ENCODE measurements at places on chromosomes 1 and 21.

DNA sequence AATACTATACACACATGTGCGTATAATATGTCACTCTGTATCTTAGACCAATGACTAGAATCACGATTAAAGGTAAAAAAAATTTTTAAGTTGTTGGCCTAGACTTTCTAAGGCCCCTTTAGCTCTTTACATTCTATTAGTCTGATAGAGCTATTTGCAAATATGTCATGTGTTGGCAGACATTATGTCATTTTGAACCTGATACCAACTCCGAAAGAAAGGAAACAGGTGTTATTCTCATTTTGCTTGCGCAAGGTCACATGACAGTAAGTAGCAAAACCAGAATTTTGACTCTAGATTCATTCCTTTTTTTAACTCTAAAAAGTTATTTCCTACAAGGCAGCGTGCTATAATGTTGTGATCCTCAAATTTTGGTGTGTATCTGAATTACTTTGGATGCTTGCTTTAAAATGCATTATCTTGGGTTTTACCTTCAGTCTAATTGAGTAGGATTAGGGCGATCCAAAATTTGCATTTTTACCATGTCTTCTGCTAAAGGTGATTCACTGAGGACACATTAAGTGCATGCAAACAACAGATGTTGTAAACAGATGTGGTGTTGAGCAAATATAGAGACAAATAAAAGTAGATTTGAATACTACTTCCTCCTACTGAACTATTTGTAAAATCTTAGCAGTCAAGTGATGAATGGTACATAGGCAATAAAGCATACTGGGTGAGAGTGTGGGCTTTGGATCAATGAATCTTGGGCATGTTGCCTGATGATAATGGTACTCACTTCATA is 63.5 kb upstream of the KIAA1614 start:
- H3K27ac ChIP-seq = no peak overlapping the region
- H3K4me1 ChIP-seq = peaks cover 5% of the 10 kb centered on the region
- no peaks in the 10 kb centered on the region for H3K27me3 ChIP-seq
- no peak overlapping the region for H3K4me3 ChIP-seq

GRCh38 chr21:38596264-38597042 is 98.2 kb upstream of the ERG start:
- no peaks in the 10 kb centered on the region for H3K4me1 ChIP-seq
- no peaks in the 10 kb centered on the region for H3K27me3 ChIP-seq
- no peak overlapping the region for H3K27ac ChIP-seq

DNA sequence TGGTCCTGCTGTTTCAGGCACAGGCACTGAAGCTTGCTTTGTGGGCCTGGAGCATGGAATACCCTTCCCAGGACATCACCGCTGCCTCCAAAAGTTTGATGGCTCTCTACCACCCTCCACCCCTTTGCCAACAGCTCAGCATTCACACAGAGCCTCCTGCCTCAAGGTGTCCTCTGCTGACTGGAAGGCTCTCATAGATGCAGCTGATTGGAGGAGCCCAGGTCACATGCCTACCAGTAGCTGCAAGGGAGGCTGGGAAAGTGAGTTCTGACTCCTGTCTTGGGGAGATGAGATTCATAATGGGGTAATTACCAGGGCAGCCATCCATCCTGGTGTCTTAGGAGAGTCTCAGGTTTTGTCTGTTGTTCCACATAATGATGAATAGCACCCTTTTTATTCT is 124.8 kb upstream of the GRIK3 start:
- no peak overlapping the region for H3K27ac ChIP-seq
- no peaks in the 10 kb centered on the region for H3K27me3 ChIP-seq
- DNase-seq = no peak
- H3K4me3 ChIP-seq = no peak overlapping the region
- H3K4me1 ChIP-seq = no peaks in the 10 kb centered on the region
- no peaks in the 10 kb centered on the region for H3K36me3 ChIP-seq

DNA sequence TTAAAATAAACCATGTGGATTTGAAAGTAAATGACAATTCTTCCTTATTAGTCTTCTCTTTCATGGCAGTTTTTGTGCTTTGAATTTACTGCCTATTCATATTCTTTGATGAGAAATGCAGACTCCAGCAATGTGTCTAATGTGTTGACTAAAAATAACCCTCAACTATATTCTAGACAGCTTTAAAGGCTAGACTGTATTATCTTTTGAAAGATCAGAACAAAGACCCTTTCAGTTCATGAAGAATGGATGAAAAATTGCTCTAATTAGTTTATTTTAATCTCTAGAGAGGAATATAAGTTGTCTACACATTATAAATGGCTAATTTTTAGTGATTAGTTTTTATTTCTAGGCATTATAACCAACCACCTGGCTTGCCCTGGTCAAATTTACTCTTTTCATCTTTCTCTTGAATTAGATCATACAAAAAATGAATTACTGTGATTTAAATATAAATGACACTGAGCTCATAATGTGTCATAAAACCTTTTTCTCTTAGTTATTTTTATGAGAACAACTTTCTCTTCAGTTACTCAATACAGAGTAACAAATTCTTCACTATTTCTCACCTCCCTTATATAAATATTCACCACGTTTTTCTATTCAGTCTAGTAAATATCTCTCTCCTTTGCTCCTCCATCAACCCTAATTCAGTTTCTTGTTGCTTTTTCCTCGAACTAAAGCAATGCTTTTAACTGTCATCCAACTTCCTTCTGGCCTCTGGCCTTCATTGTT is 428.5 kb upstream of the TMPRSS15 start:
- H3K4me3 ChIP-seq = no peak overlapping the region
- no peak for DNase-seq
- H3K27ac ChIP-seq = no peak overlapping the region
- no peaks in the 10 kb centered on the region for H3K4me1 ChIP-seq
- no peaks in the 10 kb centered on the region for H3K27me3 ChIP-seq

DNA sequence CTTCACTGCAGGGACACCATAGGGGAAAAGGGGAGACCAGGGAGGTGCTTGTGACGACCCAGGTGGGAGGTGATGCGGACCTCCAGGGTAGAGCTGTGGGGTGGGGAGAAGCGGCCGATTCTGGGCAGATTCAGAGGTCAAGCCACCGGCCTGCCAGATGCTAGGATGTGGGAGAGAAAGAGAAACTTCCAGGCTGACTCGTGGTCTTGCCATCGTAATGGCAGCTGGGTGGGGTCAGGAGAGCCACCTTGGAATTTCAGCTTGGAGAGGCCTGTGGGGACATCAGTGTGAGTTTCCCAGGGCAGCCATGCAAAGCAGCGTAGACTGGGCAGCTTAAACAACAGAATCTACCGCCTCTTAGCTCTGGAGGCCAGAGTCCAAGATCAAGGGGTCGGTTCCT is 258.0 kb upstream of the VAMP3 start:
- no peaks in the 10 kb centered on the region for H3K36me3 ChIP-seq
- H3K27ac ChIP-seq = no peak overlapping the region
- no peaks in the 10 kb centered on the region for H3K27me3 ChIP-seq
- no peak for DNase-seq
- no peak overlapping the region for H3K4me3 ChIP-seq
- no peaks in the 10 kb centered on the region for H3K4me1 ChIP-seq

GRCh38 chr1:209597499-209597898 is 14.0 kb downstream of the CAMK1G start:
- H3K36me3 ChIP-seq = no peaks in the 10 kb centered on the region
- H3K27ac ChIP-seq = no peak overlapping the region
- H3K4me3 ChIP-seq = no peak overlapping the region
- H3K27me3 ChIP-seq = no peaks in the 10 kb centered on the region

DNA sequence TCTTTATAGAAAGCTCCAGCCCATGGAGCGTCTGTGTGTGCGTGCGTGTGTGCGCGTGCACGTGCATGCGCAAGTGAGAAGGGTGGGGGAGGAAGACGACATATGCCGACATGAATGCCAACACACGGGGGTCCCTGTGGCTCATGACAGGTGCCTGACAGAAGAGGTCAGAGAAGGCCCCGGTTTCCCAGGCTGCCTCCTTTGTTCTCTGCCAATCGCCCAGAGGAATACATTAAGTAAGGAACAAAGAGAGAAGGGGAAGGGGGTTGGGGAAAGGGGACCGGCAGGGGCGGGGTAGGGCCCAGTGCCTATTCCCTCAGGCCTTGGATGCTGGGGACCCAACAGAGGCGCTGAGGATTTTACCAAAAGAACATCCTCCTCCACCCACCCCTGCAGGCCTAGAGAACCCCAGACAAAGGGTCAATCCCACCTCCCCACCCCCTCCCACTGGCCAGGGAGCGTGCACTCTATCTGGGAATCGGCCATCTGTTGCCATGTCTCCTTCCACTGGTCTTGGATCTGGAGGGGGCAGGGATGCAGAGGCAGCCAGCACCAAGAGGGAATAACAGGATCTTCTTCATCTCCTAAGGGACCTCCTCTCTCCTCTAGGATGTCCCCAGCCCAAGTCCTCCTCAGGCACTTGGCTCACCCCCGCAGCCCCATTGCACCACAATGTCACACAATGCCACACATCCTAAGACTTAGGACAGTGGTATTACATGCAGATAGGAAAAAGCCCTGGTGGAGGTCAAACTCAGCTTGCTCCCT is 39.4 kb downstream of the PIK3C2B start:
- peaks cover 37% of the 10 kb centered on the region for H3K36me3 ChIP-seq
- H3K4me1 ChIP-seq = peaks cover 39% of the 10 kb centered on the region
- H3K4me3 ChIP-seq = no peak overlapping the region
- peak overlapping the region; percentile 8 for H3K27ac ChIP-seq
- no peaks in the 10 kb centered on the region for H3K27me3 ChIP-seq

DNA sequence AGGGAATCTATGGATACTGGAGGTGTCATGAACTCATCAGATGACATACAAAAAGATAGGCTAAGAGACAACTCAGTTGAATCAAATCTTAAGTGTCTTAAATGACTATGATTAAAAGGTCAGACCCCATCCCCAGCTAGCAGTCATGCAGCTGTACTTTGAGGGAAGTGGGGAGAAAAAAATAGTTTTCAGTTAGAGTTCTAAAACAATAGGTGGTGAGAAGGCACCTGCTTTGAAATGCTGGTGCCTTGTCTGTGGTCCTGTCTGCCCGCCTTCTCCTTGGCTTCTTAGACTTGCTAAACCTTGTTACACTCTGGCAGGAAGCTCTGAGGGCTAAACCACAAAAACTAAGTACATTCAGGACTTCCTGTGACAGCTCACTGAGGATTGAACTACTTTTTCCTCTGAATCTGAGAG is 15.3 kb downstream of the CD2 start:
- peak; percentile 70 for DNase-seq
- peaks cover 39% of the 10 kb centered on the region for H3K36me3 ChIP-seq
- H3K4me3 ChIP-seq = no peak overlapping the region
- no peaks in the 10 kb centered on the region for H3K27me3 ChIP-seq

GRCh38 chr1:112423207-112423606 is 27.2 kb downstream of the CTTNBP2NL start:
- H3K27ac ChIP-seq = no peak overlapping the region
- no peaks in the 10 kb centered on the region for H3K36me3 ChIP-seq

DNA sequence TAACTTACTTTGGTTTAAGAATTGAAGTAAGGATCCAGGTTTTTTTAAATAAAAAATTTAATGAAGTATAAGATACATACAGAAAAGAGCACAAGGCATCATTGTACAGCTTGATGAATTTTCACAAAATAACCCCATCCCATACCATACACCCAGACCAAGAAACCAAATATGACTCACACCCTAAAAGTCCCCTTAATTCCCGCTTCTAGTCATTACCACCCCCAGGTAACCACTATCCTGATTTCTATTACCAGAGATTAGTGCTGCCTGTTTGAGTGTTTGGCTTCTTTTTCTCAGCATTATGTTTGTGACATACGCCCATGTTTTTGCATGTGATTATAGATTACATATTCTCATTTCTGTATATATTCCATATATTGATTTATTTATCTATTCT is 98.5 kb upstream of the HIVEP3 start:
- H3K4me3 ChIP-seq = no peak overlapping the region
- DNase-seq = no peak
- H3K36me3 ChIP-seq = no peaks in the 10 kb centered on the region

DNA sequence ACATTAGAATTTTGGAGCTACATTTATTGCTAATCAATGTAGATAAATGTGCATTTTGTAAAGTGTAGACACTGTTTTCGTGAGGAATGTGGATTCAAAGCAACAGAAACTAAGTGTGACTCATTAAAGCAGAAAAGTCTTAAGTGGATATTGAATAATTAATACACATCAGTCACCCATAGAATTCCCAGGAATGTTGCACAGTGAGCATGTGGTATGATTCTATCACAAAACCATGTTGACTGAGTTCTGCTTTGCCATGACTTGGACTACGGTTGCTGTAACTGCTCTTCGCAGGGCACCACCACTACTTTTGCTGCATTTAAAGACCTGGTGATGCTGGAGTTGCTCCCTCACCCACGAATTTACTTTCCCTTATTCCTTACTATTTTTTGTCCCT is 471.8 kb downstream of the KCNT2 start:
- no peak overlapping the region for H3K4me3 ChIP-seq
- no peak overlapping the region for H3K27ac ChIP-seq
- no peaks in the 10 kb centered on the region for H3K27me3 ChIP-seq
- no peaks in the 10 kb centered on the region for H3K4me1 ChIP-seq
- H3K36me3 ChIP-seq = no peaks in the 10 kb centered on the region

- no peak overlapping the region for H3K27ac ChIP-seq
- H3K36me3 ChIP-seq = no peaks in the 10 kb centered on the region
- no peaks in the 10 kb centered on the region for H3K27me3 ChIP-seq
- no peak overlapping the region for H3K4me3 ChIP-seq
Observed at GRCh38 chr1:74199504-74199903, 1.5 kb downstream of the FPGT start.

DNA sequence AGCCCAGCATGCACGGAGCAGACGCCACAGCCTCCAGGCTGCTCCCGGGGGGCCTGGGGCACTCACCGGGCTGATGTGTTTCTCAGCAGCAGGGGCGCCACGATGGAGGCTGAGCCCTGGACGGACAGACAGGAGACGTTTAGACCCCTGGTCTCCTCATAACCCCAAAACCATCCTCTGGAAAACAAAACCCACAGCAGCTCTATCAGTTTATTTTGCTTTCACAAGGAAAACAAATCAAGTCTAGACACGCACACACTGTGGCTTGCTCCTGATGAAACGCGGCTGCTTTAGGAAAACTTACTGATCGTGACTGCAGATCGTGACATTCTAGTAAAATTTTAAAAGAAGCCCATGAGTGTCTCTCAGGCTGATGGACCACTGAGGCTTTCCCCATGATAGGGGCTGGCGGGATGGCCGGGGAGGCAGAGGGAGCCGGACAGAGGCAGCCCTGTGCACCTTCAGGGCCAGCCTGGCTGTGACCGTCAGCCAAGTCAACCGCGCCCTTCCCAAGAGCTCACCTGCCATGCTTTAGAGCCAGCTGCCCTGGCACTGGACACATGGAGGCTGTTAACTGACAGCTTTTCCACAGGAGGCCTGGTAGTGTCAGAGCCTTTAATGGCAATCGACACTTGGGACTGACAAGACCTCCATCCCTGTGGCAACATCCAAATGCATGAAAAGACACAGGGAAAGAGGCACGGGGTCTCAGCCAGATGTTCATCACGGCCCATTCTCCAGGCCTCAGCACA is 5.2 kb downstream of the POFUT2 start:
- peaks cover 6% of the 10 kb centered on the region for H3K4me1 ChIP-seq
- no peak overlapping the region for H3K4me3 ChIP-seq
- DNase-seq = no peak
- no peaks in the 10 kb centered on the region for H3K27me3 ChIP-seq
- H3K27ac ChIP-seq = no peak overlapping the region

GRCh38 chr1:50548243-50548642 is 125.0 kb upstream of the DMRTA2 start:
- H3K4me3 ChIP-seq = no peak overlapping the region
- H3K36me3 ChIP-seq = no peaks in the 10 kb centered on the region
- DNase-seq = no peak
- no peaks in the 10 kb centered on the region for H3K27me3 ChIP-seq
- H3K4me1 ChIP-seq = no peaks in the 10 kb centered on the region

All from effector memory CD4-positive, alpha-beta T cell (primary cell).